Stimulated activated CD8-positive, alpha-beta memory T cell treated with anti-CD3 and anti-CD28 coated beads, Interleukin-15, amount 100 ng/mL, for 24 hours (primary cell): ENCODE measurements at places on chromosomes 2 and 18.

- no peak for DNase-seq
Measured at GRCh38 chr18:77557046-77557587, 307.5 kb downstream of the GALR1 start.

- no peak for DNase-seq
Measured at GRCh38 chr2:2540406-2540805, 209.3 kb upstream of the MYT1L start.

GRCh38 chr2:180716186-180717180 is 263.9 kb upstream of the UBE2E3 start:
- no peak for DNase-seq

DNA sequence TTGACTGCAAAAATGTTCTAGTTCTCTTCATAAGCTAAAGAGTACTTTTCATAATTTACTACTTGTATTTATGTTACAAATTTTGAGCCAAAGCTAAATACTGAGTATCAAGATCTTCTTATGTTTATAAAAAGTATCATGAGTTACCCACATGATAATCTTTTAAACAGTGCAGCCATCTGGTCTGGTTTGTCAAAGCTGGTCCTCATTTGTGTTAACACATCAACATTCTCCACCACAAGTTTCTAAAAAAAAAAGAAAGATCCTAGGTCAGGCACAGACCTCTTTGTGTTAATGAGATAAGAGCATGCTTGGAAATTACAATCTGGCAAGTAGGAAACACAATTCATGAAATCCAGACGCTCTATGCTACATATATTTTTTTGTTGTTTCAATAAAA is 75.5 kb upstream of the FRZB start:
- DNase-seq, result no peak

DNA sequence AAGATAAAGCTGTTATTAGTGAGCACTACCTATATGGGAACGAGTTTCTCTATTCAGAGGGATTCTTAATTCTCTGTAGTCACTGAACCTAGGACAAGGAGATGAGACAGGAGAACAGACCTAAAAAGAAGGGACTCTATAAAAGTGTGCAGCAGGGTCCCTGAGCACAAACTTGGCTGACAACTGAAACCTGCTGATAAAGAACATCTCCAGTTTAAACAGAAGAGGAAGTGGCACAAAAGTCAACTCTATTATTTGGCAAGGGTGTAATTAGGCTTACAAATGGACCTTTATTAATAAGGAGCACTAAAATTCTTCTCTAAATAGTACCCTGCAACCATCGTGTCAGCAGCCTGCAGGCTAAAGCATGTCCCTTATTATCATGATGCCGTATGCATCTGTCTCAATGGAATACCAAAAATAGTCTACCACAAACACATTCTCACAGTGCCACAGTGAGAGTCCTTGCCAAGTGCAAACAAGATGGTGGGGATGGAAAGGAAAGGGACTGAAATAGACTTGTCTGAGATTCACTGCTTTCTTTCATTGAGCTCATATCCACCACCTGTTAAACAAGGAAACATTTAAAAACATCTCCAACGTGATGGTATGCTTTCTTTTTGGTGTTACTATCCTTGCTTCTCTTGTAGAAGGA is 260.2 kb downstream of the INSIG2 start:
- DNase-seq, result no peak

DNA sequence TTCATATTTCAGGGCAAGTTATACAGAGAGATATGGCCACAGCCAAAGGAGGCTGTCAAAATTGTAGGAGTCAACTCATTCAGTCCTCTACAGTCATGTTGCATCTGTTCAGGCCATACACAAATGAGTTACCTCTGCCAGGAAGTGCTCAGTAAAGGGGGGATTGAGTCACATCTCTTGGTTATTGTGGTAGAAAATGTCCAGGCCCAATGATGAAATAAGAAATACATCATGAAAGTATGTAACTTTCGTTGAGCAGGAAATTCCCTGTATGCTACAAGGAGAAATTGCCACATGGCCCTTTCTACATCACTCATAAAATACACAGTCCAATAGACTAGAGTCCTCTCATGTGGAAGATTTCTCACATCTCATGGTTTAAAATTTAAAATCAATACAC is 103.9 kb upstream of the COL3A1 start:
- no peak for DNase-seq

- DNase-seq, result no peak
Measured at GRCh38 chr2:41972819-41973218, 75.0 kb upstream of the PKDCC start.

DNA sequence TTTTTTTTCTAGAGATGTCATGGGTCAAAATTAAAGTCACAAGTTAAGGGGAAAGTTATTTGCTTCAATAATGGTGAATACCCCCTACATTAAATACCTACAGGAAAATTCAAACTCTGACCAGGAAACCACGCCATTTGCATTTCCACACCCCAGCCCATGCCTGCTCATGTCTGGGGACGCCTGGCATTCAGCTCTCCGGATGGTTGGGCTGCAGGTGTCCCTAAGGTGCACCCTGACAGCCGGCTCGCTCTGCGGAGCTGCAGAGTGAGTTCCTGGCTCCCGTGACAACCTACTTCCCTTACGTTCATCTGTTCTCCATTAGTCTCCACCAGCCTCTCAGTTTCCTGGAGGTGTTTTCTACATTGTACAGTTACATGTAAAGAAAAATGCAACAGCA is 122.7 kb upstream of the RIOK3 start:
- no peak for DNase-seq

DNA sequence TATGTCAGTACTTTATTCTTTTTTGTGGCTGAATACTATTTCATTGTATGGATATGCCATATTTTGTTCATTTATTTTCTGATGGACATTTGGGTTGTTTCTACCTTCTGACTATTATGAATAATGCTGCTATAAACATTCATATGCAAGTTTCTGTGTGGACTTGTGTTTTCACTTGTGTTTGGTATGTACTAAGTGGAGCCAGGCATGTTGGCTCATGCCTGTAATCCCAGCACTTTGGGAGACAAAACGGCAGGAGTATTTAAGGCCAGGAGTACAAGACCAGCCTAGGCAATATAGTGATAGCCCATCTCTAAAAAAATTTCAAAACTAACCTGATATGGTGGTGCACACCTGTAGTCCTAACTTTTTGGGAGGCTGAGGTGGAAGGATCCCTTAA is 23.3 kb downstream of the MARCHF7 start:
- no peak for DNase-seq

DNA sequence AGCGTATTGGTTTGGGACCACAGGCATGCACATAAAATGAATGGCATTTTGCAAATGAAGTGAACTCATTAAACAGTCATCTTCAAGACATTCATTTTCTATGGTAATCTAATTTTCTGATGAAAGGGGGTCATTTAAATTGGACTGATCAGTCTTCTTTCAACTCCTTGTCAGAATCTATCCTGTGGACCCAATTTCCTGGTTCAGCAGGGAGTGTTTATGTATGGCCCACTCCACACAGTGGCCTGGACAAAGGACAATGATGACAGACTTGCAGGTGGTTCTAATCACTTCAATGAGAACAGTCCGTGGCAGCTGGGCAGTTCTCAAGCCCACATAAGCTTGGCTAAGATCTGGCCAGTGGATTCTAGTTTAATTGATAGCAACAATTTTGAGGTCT is 448.1 kb downstream of the DCDC2C start:
- no peak for DNase-seq

DNA sequence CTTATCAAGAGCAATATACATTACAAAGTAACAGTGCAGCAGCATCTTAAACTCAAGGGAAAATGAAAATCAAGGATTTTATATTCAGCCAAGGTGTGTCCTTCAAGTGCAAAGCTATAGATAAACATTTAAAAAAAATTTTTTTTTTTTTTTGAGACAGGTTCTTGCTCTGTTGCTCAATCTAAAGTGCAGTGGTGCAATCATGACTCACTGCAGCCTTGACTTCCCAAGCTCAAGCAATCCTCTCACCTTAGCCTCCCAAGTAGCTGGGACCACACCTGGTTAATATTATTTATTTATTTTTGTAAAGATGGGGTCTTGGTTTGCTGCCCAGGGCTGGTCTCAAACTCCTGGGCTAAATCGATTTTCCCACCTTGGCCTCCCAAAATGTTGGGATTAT is 9.0 kb downstream of the CDKL4 start:
- DNase-seq, result no peak

DNA sequence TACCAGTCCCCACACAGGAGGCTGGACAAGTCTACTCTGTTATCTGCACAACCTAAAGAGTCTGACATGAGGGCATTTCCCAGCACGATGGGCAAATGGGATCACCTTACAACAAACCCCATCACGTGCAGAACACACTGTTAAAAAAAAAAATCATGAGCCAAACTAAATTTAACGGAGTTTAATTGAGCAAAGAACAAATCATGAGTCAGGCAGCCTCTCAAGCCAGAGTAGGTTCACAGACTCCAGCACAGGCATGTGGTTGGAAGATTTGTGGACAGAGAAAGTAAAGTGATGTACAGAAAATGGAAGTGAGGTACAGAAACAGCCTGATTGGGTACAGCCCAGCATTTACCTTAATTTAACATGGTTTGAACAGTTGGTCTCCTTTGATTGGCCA is 59.9 kb downstream of the KYNU start:
- no peak for DNase-seq

DNA sequence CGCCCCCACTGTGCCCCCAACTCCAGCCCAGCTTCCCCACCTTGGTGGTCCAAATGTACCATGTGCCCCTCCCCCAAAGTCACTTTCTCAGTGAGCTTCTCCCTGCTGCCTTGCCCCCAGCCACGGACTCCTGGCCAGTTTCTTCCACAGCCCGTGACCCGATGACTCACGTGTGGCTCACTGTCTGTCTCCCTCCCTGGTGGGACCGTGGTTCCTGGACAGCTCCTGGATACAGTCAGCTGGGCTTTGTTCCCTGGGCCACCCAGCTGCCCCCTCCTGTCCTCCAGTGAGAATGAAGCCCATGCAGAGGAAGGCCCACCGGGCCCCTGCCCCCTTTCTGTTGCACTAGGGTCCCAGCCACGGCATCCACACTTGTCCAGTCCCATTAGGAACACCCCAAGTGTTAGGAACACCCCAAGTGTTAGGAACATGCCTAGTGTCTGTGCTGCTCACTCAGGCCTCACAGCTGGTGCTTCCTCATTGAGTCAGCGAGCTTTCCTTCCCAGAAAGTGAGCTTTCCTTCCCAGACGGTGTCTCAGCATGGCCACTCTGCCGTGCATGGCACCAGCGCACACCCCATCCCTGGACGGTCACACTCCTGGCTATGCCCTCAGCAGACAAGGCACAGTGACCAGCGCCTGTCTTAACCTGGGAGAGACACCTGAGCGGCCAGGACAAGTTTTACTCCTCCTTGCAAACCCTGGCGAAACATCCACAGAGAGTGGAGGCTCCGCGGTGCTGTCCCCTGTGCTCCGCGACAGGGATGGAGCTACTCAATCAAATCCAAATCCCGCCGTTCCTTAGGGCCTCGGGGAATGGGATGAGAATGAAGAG is 44.8 kb upstream of the CTDP1 start:
- DNase-seq, result no peak

DNA sequence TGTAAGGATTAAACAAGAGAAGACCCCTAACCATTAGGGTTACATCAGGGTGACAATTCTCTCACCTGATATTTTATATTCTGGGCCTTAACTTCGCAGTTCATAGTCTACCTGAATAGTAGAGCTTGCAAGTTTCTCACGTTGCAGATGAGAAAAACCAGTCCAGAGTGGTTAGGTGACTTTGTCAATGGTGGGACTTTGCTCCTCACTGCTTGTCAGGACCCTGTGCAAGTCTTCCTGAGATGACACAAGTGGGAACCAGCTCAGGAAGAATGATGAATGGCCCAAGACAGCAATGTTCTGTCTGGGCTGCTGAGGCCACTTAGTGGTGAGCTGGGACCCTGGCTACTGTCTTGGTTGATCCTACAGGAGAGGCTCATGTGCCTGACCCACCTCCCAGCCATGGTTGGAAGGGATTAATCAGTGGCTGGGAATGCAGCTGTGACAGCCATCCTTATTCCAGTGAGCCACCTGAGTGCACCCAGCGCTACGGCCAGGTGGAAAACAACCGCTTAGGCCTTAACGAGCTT is 16.9 kb downstream of the LGALSL start:
- DNase-seq, result no peak

GRCh38 chr2:230346921-230347533 is 20.0 kb downstream of the SP140L start:
- DNase-seq, result no peak

DNA sequence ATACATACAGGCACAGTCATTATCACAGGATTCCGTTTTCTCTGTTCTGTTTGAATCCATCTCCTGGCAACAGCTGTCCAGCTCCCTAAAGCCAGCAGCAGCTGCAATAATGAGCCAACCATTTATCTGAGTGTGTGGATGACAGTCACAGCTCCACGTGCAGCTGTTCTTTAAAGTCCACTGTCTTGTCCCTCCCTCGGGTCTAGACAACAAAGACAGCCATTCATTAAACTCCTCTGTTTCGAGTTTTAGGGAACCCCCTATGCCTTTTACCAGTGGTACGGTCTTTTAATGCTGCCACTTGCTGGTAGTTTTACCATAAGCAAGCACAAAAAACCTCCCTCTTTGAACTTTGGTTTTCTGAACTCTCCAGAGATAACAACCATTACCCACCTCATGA is 16.0 kb upstream of the MSGN1 start:
- DNase-seq, result no peak

DNA sequence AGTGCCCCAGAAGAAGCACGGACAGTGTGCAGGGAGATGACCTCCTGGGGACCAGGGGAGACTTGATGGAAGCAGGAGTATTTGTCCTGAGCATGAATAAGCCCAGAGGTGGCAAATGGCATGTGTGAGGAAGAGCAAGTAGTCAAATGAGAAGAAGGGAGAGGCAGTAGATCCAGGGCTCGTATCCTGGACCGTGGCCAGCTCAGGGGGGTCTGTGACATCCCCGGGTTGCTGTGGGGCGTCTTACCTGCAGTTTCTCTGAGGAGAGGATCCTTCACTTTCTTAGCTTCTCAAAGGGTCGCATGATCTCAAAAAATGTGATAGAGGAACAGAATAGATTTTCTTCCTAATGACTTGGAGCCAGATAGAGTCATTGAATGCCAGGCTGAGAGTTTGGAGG is 57.0 kb upstream of the FOSL2 start:
- DNase-seq, result no peak

- DNase-seq, result no peak
Measured at GRCh38 chr2:177592397-177592796, 199.8 kb downstream of the AGPS start.

GRCh38 chr2:181697126-181697525 is 16.8 kb upstream of the NEUROD1 start:
- no peak for DNase-seq

DNA sequence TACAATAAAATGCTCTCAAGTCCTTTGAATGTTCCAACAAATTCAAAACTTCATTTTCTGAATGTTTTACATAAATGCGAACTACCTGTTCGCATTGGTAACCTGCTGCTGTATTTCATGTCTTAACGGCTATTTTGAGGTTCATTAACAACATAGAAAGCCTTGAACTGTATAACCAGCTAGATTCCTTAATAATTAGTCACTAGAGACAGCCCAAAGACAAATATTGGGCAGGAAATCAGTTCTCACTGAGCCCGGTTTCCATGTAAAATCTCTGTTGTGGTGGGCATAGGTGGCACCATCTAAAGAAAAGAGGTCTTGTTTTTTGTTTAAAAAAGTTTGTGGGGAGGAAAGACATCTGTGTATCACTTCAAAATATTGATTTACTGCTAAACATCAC is 29.2 kb downstream of the PDIA6 start:
- no peak for DNase-seq

- no peak for DNase-seq
Measured at GRCh38 chr2:677056-677958, at the start of gene TMEM18. TSS of gene TMEM18 (minus strand) at chr2:677406. CDS start at chr2:677345, 61 bp downstream.

GRCh38 chr2:179170901-179171300 is 93.7 kb downstream of the SESTD1 start:
- DNase-seq, result no peak

- no peak for DNase-seq
Measured at GRCh38 chr2:241774419-241775222, 2.0 kb upstream of the GAL3ST2 start.

- DNase-seq, result no peak
Measured at GRCh38 chr2:46369783-46370182, 72.6 kb downstream of the EPAS1 start.
